ENCODE measurements at places on chromosomes 12 and 14. TPM values are rescaled to one million over a fixed set of nuclear protein-coding genes. Genes with fewer than 3 reads are reported as not detected.

- DNase-seq: no peak
Observed at GRCh38 chr12:4178424-4179170, 95.0 kb upstream of the CCND2 start.

GRCh38 chr14:56487090-56487667 lies 92.4 kb upstream of the TMEM260 start:
- no peak for DNase-seq

DNA sequence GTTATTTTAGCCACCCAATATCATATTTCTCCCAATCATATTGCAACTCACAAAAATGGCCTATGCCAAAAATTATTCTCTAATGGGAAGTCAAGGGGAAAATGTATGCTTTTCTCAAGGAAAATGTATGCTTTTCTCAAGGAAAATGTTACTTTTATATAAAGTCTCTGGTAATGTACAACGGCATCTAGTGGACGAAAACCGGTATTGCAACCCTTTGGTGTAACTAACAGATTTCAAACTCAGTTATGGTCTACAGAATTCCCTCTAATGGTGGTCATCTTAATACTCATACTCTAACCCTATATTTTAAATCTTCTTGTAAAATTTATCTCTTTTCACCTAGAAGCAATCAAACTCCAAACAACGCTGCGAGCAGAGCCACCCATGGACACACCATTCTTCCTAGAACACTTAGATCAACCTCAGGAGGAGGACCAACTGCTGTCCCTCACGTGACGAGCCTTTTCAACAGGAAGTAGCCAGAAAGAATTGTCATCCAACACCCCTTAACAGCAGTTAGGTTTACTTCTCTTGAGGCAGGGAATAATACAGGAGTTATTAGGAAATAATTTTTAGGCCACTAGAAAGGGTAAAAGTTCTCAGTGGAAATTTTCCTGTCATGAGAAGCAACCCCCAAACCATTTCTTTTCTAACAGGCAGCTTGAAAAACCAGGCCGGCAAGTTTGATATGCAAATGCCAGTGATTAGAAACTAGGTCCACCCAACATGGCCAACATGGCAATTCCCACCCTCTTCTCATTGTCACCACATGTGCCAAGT lies 20.1 kb downstream of the APOBEC1 start:
- DNase-seq: no peak

GRCh38 chr14:69443296-69443805 lies 41.2 kb upstream of the PLEKHD1 start:
- no peak for DNase-seq

- no peak for DNase-seq
Observed at GRCh38 chr14:54555651-54556050, 11.3 kb upstream of the SAMD4A start.

DNA sequence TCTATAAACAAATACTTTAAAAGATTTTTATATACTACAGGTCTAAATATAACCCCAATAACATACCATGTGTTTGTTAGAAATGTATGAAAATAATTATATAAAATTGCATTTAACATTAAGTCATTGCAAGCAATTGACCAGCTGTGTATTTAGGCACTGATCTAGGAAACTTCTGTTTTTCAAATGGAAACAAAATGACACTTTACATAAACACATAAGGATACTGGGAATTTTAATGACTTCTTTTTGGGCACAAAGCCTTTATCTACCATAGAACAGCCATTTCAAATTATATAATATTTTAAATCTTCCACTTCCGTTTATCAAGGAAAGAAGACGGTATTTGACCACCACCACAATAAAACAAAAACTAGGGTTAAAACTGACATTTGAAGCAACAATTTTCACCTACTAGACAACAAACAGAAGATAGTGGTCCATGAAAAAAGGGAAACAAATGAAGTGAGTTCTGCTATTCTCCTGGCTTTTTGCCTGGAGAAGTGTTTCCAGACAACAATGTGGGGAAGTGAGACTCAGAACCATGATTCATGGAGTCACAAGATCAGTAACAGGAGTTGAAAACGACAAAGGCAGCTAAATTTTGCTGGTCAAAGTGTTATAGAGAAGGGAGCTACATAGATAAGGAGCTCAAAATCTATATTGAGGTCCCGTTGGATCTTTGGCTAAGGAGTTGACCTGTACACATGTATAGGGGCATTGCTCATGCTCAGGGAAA lies 475.1 kb downstream of the TRHDE start:
- no peak for DNase-seq

GRCh38 chr14:24132976-24133375 lies 2.5 kb downstream of the FITM1 start:
- no peak for DNase-seq

- no peak for DNase-seq
Observed at GRCh38 chr12:67780580-67781084, 132.1 kb downstream of the DYRK2 start.

MYH6 gene
- not detected for total RNA-seq

DNA sequence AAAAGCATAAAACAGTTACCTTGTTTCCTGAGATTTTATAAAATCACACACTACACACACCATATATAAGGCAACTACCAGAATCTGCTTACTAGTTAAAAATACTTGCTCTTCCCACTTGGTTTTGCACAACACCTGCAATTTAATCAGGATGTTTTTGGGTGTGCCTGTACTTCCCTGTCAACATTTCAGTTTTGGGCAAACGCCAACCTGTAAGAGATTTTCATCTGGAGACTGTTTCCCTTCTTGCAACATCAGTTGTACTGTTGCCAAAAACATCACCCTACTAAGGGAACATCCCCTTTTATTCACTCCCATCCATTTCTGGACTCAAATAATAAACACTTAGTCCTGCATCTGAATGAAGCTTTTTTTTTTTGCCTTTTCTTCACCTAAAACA lies 172.3 kb downstream of the DUSP6 start:
- DNase-seq: no peak

DNA sequence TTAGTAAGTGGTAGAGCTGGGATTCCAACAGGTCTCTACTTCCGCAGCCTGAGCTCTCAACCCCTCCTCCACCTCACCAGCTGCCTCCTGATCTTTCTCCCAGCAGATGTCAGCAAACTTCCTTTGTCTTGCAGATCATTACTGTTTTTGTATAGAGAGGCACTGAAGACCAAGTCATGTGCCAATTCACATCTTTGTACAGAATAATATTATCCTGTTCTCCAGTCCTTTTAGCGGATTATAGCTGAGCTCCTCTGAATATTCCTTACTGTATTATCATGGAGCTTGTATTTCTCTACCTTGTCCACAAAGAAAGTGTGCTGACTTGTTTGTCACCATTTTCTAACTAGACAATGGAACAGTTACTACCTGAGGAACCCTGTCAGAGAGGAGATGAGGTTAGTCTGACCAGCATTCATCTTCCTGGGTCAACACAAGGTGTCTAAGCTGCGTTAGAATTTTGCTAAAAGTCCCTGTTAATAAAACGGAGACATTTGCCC lies 142.3 kb upstream of the ARHGAP5 start:
- peak; percentile 58 for DNase-seq

All from natural killer cell (primary cell).